ENCODE measurements at places on chromosomes 16 and 17.

DNA sequence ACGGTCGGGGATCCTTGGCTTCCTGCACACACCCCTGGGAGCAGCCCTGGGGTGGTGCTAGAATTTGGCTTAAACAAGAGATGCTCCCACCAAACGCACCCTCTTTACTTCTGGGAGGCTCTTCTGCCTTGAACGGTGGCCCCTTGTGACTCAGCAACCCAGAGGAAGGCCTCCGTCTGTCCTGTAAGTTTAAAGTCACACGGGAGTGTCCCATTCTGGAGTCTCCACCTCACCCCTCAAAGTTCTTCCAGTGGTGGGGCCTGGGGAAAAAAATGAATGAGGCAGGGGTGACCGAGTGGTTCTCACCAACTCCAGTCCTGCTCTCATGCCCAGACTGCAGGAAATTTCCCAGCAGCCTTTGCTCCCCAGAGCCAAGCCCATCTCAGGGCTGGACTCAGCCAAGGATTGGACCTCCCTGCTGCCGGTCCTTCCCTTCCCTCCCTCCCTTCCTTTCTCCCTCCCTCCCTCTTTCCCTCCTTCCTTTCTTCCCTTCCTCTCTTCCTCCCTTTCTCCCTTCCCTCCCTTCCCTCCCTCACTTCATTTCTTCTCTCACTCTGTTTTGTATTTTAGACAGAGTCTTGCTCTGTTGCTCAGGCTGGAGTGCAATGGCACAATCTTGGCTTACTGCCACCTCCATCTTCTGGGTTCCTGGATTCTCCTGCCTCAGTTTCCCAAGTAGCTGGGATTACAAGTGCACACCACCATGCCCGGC lies 11.4 kb downstream of the ITGAD start:
- DNase-seq: peak; percentile 76

GRCh38 chr17:70588003-70588402 lies 418.7 kb downstream of the KCNJ2 start:
- no peak for DNase-seq

DNA sequence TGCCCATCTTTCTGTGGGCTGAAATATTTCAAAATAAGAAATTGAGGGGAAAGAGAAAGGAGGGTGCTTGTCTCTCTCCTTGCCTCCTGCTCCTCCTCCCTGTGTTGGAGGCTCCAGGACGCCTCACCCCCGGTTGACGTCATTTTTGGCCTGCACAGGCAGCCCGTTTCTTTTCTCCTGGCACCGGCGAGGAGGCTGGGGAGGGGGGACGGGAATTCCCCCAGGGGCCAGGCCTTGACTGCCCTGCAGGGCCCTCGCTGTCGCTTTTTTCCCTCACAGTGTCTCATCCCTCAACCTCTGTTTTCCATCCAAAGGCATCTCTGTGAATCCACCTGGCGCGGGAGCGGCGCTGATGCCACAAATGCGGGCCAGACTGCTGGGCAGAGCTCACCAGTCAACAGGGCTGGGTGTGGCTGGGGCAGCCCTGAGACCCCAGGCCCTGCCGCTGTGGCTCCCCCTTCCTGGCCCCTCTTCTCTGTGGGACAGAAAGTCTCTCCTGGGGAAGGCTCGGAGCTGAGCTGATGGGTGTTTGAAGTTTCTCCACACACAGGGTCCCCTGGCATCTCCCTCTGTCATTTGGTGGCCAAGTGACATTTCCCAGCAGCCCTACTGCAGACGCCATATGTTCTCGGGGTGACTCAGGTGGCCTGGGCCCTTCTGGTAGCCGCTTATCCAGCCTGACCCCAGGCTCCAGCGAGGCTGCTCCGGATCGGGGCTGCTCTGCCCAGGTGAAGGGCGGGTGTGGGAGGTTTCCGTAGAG lies 16.0 kb downstream of the CENPX start:
- no peak for DNase-seq

DNA sequence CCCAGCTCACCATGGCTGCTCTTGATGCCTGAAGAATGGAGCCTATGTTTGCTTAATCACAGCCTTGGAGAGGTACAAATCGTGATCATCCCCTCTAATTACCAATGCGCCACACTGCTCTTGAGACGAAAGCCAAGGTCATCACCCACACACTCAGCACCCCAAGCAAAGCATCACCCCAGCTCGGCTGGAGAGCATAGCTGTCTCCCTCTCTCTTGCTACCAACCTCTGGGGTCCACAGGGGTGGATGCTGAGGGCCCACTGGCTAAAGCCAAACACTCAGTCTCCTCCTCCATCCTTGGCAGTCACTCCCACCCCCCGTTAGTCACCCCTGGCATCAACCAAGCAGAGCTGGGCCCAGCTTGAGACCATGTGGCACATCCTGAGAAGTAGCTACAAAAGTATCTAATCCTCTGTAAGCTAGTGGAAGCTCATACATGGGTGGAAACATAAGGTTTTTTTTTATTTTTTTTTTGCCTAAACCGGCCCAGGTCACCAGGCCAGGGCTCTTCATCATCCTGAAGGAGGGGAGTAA lies 44.8 kb downstream of the PIMREG start:
- no peak for DNase-seq

- DNase-seq: no peak
Measured at GRCh38 chr16:78288888-78289287, 189.4 kb downstream of the WWOX start.

DNA sequence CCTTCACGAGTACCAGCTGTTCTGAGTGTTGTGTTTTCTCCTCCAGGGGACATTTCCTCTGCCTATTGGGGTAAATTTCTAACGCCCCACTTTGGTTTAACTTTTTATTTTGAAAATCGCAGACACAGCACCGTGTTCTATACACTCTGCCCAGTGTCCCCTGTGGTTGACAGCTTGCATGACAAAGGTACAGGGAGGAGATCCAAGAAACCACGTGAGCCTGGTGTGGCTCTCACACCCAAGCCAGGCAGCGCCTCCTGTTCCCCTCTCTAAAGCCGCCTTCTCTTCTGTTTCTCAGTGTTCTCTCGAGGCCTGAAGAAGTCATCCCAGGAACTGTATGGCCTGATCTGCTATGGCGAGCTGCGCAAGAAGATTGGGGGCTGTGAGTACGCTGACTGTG lies 25.4 kb downstream of the CRAMP1 start:
- no peak for DNase-seq

DNA sequence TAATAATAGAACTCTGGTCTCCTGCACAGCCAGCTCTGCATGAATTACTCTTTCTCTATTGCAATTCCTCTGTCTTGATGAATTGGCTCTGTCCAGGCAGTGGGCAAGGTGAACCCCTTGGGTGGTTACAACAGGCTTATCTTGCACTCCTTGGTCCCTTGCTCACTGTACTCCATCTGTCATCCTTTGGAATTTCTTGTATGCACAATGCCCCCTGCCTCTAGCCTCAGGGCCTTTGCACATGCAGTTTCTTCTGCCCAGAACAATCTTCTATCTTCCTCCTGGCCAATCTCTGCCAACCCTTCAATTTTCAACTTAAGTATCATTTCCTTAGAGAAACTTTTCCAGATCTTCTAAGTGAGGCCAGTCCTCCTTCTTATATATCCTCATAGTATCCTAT lies 114.7 kb upstream of the NLRP1 start:
- DNase-seq: no peak

DNA sequence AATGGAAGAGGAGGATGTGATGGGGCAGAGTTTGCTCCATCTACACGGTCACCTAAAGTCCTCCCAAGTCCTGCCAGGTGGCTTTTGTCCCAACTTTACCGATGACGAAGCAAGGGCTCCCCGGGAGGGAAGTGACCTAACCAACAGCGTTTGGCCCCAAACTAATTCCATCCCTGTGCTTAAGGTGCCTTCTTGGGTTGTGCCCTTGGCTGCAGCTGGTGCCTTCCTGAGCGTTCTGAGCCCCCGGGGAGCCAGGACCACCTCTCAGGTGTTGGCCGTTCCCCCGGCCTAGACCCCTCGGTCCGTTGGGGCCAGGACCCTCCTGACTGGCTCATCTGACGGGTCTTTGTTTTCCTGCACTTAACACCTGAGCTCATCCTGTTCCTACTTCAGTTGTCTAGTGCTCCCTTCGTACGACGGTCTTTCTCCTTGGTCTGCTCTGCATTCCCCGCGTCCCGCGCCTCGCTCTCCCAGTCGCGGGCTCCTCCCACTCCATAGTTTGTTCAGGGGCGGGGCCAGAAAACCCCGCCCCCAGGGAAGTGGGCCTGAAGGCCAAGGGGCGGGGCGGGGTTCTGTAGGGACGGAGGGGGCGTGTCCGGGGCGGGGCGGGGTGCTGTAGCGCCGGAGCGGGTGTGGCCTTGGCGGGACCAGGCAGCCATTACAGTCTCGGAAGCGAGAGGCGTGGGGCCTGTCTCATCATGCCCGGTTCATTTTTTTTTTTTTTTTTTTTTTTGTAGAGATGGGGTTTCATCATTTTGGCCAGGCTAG lies 822 bp upstream of the ZSCAN10 start:
- DNase-seq: peak; percentile 91

GRCh38 chr16:12366313-12366712 lies 389.8 kb downstream of the SNX29 start:
- no peak for DNase-seq

GRCh38 chr17:35901631-35902175 lies 21.5 kb upstream of the CCL5 start:
- no peak for DNase-seq

GRCh38 chr16:50393858-50394802 lies 25.3 kb upstream of the BRD7 start:
- DNase-seq: no peak

DNA sequence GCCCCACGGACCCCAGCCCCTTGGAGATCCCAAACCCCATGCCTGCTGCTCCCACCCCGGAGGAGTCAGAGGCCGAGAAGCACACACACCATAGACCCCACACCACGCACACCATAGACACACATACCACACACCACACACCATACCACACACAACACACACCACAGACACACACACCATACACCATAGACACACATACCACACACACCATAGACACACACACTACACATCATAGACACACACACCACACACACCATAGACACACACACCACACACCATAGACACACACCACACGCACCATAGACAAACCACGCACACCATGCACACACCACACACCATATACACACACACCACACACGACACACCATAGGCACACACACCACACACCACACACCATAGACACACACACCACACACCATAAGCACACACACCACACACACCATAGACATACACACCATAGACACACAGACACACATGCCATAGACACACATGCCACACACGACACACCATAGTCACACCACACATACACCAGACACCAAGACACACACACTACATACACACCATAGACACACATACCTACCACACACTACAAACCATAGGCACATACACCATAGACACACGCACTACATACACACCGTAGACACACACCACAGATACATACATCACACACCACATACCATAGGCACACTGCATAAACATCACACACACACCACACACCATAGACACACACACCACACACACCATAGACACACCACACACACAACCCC lies 11.3 kb downstream of the TBC1D16 start:
- DNase-seq: no peak

DNA sequence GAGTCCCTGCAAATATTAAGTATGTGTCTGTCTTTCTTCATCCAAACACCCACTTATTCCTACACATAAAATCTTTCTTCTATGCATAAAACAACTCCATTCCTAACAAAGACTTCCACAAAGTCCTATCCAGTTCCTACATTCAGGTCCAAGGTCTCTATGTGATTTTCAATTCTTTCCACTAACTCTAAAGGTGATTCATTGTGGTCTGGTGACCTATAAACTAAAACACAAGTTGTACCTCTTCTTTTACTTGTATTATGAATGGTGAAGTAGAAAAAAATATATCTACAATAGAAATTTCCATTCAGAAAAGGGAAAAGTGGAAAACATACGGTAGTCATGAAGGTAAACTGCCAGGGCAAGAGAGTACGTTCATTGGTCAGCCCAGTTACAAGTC lies 56.6 kb downstream of the USP32 start:
- no peak for DNase-seq

Measured in HCEC 1CT (cell line).